ENCODE measurements at places on chromosomes 4 and X. TPM values are rescaled to one million over a fixed set of nuclear protein-coding genes. Genes with fewer than 3 reads are reported as not detected.

Gene RBM47
- not detected for total RNA-seq

Gene CCDC158
- not detected for total RNA-seq

Gene NRK
- 8.0 TPM for total RNA-seq

Gene TMEM154
- total RNA-seq, result 50.0 TPM

Gene ARMCX2
- 75.2 TPM for total RNA-seq

Gene TRO
- 13.6 TPM for total RNA-seq

Gene JAKMIP1
- total RNA-seq, result not detected

Gene TLR3
- total RNA-seq, result 5.2 TPM

Gene KLHL13
- 15.3 TPM for total RNA-seq

Gene FDCSP
- not detected for total RNA-seq

Gene RNF128
- not detected for total RNA-seq

Gene STAG2
- total RNA-seq, result 55.9 TPM

DNA sequence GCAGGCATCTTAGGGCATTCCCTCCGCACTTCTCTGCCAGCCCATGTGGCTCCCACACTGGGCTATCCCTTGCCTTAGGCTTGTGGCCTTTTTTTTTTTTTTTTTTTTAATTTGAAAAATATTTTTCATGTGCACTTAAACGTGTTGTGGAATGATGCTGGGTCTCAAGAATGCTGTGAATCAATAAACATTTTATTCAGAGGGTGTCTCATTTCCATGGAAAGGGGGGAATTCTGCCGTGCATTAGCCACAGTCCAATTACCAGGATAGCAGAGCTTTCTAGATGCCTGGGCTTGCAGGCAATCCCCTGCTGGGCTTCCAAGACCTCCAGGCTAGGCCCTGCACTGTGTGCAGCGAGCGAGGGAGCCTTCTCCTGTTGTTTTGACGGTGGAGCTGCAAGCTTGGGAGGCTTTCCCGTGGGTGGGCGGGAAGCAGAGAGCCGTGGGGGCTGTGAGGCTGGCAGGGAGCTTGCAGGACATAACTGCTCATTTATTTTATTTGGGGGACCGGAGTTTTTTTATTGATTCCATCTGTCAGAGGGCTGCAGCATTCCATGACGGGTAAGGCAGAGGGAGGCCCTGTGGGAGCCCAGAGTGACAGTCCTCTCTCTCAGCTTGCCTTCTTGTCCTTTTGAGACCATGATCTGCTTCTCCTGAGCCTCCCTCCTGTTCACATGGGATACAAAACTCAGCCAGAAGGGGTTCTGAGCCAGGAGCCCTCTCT is 2.6 kb upstream of the CPZ start:
- H3K4me3 ChIP-seq, result no peak overlapping the region
- H3K27me3 ChIP-seq, result peaks cover 26% of the 10 kb centered on the region

GRCh38 chr4:82851885-82852750 is 38.8 kb downstream of the SEC31A start:
- H3K36me3 ChIP-seq, result peaks cover 22% of the 10 kb centered on the region
- no peaks in the 10 kb centered on the region for H3K27me3 ChIP-seq
- no peak overlapping the region for H3K4me3 ChIP-seq
- H3K4me1 ChIP-seq, result no peaks in the 10 kb centered on the region
- peak; percentile 61 for DNase-seq
- H3K27ac ChIP-seq, result no peak overlapping the region

DNA sequence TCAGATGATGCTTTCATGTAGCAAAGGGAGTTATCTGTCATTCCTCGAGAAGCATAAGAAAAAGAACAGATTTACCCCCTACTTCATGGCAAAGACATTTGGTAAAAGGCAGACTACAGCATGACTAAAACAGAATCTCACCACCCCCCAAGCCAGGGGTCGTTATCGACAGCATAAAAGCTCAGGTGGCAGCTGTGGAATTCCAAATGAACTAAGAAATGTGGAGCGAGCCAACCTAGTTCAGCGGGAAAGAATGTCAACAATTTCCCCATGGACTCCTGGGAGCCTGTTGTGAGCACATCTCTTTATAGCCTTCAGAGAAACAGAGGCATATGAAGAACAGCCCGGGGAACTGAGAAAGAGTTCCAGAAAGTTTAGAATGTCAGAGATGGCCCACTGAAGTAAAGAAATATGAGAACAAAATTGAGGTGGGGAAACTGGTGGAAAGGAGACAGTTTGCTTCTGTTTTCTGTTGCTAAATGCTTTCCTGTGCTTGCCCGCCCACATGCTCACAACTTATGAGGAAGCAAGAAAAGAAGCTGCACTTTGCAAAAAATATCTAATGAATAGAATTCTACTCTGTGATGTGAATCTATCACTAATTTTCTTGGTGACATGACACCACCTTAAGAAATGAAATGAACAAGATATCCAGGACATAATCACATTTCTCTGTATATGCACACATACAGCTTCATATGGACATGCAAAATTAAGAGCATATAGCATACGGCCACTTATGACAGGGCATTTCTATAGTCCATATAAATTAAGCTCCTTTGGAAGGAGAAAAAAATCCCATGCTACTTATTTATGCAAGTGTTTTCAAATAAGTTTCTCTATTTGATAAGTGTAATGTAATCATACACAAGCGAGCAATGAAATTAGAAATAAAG is 135.3 kb upstream of the MID1 start:
- peaks cover 9% of the 10 kb centered on the region for H3K4me1 ChIP-seq
- DNase-seq, result peak; percentile 58
- H3K36me3 ChIP-seq, result no peaks in the 10 kb centered on the region
- H3K4me3 ChIP-seq, result no peak overlapping the region

DNA sequence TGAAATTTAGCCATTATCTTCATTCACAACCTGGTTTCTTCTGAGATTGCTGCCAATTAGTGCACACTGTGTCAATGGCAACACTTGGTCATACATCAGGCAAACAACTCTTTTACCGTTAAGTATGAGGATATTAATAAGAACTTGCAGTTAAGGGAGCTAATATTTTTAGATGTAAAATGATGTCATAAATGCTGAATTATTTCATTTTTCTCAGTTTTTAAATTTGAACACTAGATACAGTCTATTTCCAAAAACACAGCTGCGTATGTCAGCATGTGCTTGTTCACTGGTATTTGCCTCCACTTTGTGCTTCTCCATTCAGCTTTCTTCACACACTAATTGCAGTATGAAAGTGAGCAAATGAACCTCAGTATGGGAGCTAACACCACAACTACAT is 1.6 kb downstream of the KLHL13 start:
- H3K27me3 ChIP-seq, result no peaks in the 10 kb centered on the region
- H3K36me3 ChIP-seq, result no peaks in the 10 kb centered on the region
- H3K4me3 ChIP-seq, result peak overlapping the region; percentile 49
- DNase-seq, result peak; percentile 46

- H3K27me3 ChIP-seq, result no peaks in the 10 kb centered on the region
- peak; percentile 32 for DNase-seq
- no peak overlapping the region for H3K27ac ChIP-seq
- H3K36me3 ChIP-seq, result no peaks in the 10 kb centered on the region
Measured at GRCh38 chrX:48945517-48946348, 11.7 kb downstream of the OTUD5 start.

DNA sequence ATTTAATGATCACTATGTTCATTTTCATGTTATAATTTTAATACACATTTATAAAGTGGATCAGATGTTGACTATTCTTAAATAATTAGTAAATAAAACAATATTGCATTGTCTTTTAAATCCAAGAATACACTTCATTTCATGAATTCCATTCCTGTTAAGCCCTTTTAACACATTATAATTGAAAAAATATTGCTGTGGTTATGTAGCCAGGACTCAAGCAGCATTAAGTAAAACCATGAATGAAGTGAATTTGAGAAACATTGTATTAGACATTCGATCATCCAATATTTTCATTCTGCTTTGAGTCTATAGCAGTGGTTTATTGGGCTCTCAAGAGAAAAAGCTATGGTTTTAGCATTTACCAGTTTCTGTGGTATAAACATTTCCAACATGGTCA is 94.2 kb upstream of the RAPGEF2 start:
- no peak for DNase-seq
- H3K36me3 ChIP-seq, result no peaks in the 10 kb centered on the region
- no peak overlapping the region for H3K4me3 ChIP-seq
- H3K4me1 ChIP-seq, result peaks cover 4% of the 10 kb centered on the region
- H3K27me3 ChIP-seq, result no peaks in the 10 kb centered on the region
- H3K27ac ChIP-seq, result no peak overlapping the region

DNA sequence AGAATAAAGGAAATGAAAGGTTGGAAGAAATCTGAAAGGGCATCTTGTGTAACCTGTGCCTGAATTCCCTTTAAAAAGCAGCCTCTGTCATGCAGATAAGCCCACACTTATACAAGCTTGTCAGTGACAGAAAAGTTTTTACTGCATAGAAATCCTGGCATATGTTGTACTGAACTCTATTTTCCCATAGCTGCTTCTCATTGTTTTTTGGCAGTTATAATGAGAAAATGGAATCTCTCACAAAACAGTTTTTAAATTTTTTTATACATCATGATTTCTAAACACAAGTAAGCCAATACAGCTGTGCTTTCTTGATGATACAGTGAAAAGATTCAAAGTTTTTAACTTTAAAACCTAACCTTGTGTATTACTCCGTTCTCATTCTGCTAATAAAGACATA is 511.4 kb upstream of the ARX start:
- H3K27ac ChIP-seq, result no peak overlapping the region
- no peaks in the 10 kb centered on the region for H3K36me3 ChIP-seq
- H3K4me1 ChIP-seq, result peaks cover 16% of the 10 kb centered on the region

DNA sequence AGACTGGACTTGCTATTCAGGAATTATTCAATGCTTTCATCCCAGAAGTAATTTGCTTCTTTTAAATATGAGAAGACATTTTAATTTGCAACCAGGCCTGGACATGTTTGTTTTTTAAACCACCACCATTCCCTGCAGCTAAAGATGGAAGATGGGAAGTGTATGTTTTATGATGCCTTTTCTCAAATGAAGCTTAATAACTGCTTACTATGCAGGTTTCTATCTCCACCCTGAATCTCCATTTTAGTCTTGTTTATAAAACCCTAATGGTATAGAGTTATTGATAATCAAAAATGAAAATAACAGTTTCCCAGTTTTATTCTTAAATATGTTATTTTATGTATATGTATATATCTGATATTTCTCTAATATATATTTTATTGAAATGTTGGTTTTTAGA is 418.9 kb downstream of the C4orf33 start:
- no peaks in the 10 kb centered on the region for H3K27me3 ChIP-seq
- DNase-seq, result peak; percentile 3
- peaks cover 22% of the 10 kb centered on the region for H3K4me1 ChIP-seq

DNA sequence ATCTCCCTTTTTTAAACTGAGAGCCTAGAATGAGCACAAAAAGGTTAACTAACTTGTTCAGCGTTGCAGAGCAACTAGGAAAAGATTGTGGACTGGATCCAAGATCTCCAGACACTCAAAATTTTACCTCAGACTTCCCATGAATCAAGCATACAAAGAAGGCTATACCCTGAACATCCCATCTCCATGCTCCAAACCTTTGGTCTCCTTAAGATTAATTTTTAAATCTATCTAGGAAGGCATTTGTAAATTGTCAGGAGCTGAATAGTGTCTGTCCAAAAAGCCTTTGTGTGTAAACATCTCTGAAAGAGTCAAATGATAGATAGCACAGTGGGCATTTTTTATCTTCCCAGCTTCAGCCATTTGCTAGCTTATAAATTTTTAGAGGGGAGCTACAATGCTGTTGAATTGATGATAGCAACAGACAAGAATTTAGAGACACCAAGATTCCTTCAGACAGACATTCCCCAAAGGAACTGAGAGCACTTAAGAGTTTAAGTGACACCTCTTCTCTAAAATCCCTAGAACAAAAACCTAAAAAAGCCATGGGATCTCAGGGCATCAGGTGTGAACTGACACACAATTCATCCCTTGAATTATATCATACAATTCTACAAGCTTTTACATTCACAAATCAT is 480.8 kb upstream of the FAM241A start:
- H3K4me1 ChIP-seq, result no peaks in the 10 kb centered on the region
- DNase-seq, result no peak
- peaks cover 12% of the 10 kb centered on the region for H3K27me3 ChIP-seq
- H3K4me3 ChIP-seq, result no peak overlapping the region

GRCh38 chrX:133661962-133662839 is 246.9 kb upstream of the GPC4 start:
- H3K27ac ChIP-seq, result no peak overlapping the region
- H3K27me3 ChIP-seq, result no peaks in the 10 kb centered on the region
- H3K4me1 ChIP-seq, result no peaks in the 10 kb centered on the region
- DNase-seq, result no peak
- no peaks in the 10 kb centered on the region for H3K36me3 ChIP-seq

DNA sequence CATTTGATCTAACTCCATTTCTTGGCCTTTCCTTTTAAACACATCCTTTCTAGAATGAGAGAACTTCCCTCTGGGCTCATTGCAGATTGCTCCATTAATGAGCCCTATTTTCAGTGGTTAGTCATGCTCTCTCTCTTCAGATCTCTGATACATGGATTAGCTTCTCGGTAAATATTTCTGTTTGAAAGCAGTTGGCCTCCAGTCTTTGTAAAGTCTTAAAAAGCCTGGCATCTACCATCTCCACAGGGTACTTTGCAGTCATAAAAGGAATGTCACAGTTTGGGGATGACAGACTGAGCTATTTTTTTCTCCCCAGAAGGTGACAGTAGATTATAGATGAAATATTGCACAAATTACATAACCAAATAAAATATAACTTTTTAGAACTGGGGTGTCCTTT is 72.7 kb downstream of the UNC5C start:
- no peak overlapping the region for H3K4me3 ChIP-seq
- H3K36me3 ChIP-seq, result no peaks in the 10 kb centered on the region
- no peaks in the 10 kb centered on the region for H3K27me3 ChIP-seq
- no peak for DNase-seq

DNA sequence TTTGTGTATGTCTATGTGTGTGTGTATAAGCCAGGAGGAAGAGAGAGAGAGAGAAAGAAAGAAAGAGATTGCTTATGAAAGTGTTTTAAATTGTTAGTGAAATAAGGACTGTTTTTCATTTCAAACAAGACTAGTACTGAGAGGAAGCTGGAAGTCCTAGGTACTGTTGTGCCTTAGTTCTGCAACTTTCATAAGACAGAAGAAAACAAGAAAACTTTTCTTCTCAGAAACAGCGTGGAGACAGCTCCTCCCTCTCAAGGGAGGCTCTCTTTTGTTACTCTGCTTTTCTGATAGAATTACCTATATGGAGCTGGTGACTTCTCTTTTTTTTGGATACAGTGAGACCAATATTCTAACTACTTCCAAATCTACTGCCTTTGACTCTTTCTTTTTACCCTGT is 62.5 kb downstream of the BANK1 start:
- H3K27me3 ChIP-seq, result no peaks in the 10 kb centered on the region
- no peaks in the 10 kb centered on the region for H3K36me3 ChIP-seq
- H3K4me3 ChIP-seq, result no peak overlapping the region
- H3K4me1 ChIP-seq, result no peaks in the 10 kb centered on the region

GRCh38 chrX:13078739-13079444 is 34.5 kb upstream of the FAM9C start:
- DNase-seq, result peak; percentile 68
- no peak overlapping the region for H3K4me3 ChIP-seq
- H3K27me3 ChIP-seq, result no peaks in the 10 kb centered on the region
- H3K27ac ChIP-seq, result peak overlapping the region; percentile 38

DNA sequence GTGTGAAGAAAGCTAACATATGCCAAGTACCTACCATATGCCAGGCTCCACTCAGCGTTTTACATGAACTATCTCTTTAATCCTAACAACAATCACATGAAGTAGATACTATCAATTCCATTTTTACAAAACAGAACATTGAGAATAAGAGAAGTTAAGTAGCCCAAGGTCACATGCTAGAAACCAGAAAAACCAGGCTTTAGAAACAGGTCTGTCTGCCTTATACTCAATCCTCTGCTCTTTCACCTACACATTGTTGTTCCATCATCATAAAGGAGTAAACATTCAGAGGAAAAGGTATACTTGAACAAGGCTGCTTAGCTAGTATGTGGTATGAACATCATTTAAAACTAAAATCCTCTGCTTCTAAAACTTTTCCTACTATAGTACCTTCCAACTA is 42.1 kb downstream of the WDFY3 start:
- no peak overlapping the region for H3K27ac ChIP-seq
- no peaks in the 10 kb centered on the region for H3K27me3 ChIP-seq
- H3K4me1 ChIP-seq, result peaks cover 13% of the 10 kb centered on the region
- H3K4me3 ChIP-seq, result no peak overlapping the region

Measured in endothelial cell of umbilical vein (primary cell).